ENCODE measurements at places on chromosomes 11 and 22.
A peak's percentile ranks its signal among the peaks of the same experiment; 100 is the strongest.

- DNase-seq: no peak
These were observed 24.5 kb upstream of the CACNG2 start for GRCh38 chr22:36727927-36728488.

- no peak for DNase-seq
These were observed 93.7 kb downstream of the STIM1 start for GRCh38 chr11:3949125-3949524.

DNA sequence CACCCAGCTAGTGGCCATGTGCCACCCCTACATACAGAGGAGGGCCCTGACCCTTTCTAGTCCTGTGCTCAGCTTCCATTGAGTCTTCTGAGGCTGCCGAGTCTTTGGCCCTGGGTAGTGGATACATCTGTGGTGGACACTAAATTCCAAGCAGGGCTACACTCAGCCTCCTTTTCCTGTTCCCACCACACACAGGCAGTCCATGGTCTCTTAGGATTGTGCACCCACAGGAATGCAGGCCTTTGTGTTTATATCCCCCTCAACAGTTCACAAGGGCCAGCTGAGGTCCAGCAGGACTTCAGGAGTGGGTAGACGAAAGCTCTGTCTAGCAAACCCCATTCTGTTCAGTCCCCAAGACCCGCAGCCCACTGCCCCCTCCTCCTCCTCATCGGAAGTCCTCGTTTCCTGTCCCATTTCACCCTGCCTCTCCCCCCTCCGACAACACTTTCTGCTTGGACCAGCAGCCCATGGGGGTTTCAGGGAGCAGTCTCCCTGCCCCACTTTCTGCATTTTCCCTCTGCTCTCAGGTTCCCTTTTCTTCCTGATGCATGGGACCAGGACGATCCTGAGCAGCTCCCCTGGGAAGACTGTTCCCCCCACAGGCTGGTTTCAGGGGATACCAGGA, 91.8 kb downstream of the SWAP70 start:
- DNase-seq: no peak

DNA sequence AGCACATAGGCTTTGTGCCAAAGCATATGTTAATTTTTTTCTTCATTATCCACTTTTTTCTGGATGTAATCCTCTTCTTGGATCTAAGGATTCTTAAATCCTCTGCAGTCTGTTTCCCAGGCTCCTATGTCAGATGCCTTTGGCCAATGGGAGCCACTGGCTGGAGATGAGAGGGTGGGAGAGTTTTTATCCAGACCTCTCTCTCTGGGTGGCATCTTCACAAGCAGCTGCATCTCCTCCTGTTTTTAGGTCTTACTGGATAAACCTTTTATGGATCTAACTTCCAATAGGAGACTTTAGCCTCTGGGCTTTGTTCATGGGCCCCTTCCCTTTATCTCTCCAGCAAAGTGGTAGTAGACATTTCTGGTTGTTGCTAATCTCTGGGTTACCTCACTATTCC, 22.4 kb upstream of the MPPED2 start:
- no peak for DNase-seq

DNA sequence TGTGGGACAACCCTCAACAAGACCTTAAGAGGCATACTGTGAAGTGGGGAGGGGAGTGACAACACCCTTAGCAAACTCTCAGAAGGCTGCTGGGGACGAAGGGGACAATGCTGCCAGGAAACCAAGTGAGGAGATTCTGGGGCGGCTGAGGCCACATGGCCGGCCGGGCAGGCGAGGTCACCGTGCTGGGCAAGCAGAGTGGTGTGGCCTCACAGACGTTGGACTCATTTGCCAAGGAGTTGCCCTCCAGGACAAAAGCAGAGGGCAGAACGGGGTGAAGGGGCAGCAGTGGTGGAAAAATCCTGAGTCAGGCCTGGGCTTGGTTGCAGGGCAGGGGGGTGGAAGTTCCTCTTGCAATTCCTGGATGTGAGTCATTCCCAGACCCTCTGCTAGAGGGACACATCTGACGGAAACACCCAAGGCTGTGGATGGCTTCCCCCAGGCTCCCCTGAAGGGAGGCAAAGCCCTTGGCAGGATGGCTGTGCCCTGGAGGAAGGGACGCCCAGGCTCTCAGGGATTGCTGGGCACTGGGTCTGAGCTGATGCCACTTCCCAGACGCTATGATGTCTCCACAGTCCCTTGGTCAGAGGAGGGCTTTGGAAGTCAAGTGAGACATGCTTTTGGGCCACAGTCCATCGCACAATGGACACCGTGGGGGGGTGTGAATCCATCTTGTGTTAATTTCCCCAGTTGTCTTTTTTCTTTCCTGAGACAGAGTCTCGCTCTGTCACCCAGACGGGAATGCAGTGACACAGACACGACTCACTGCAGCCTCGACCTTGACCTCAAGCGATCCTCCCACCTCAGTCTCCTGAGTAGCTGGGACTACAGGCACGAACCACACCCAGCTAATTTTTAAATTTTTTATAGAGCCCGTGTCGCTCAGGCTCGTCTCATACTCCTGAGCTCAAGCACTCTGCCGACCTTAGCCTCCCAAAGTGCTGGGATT, 16.2 kb upstream of the SHANK3 start:
- DNase-seq: no peak

GRCh38 chr11:69748637-69749036, 26.5 kb downstream of the FGF4 start:
- DNase-seq: no peak

- DNase-seq: peak; percentile 82
These were observed 511 bp upstream of the CLCF1 start for GRCh38 chr11:67373648-67374570.

GRCh38 chr11:783581-784015, 6.3 kb downstream of the CEND1 start:
- DNase-seq: no peak

DNA sequence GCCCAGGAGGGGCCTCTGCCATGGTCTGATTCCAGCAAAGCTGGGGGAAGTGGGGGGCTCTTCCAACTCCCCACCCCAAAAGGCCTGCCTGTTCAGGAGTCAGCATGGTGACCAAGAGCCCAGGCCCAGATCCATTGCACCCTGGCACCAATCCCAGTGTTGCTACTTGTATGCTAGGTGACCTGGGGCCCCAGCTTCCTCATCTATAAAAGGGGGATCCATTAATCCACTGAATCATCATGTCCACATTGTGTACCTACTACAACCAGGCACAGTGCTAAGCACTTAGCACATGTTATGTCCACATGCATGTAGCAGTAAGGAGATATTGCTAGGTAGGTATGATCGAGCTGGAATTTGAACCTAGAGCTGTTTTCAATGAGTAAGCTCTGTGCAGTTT, 2.0 kb downstream of the SYT12 start:
- no peak for DNase-seq

- DNase-seq: no peak
These were observed at the start of gene CASP1 for GRCh38 chr11:105034813-105035620. Gene CASP1, minus strand, starts transcription at chr11:105035144. Its CDS starts 31 bp downstream, at chr11:105035113.

GRCh38 chr22:49691256-49691655, 136.4 kb downstream of the BRD1 start:
- DNase-seq: no peak

DNA sequence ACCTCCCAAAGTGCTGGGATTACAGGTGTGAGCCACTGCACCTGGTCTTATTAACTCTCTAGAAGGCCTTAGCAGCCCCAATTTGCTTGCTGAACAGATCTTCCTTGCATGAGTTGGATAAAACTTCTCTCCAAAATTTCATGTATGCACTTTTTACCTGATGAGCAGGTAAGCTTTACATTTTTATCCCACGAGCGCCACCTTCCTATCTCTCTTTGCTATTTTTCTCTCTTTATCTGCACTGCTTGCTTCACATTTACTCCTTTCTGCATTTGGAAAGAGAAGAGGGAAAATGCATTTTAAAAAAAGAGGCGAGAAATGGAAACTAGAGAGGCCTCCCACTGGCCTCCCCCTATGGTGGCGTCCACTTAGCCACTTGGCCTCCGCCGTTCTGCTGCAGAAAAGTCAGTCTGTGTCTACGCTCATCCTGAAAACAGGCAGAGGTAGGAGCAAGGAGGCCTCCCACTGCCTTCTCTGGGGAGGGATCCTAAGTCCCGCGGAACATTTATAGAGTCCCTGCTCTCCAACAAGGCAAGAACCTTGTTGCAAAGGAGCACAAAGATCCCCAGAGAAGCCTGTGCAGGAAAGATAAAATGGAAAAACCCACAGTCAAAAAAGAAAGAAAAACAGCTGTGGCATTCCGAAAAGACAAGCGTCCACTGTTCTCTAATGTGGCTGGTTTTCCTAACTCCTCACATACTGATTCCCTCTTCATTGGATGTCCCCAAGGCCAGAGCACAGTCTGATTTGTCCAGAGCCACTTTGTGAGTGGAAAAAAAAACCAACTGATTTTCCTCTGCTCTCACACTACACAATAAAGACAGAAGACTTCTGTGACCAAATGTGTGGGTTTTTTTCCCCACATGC, 62.2 kb upstream of the INCENP start:
- DNase-seq: no peak

DNA sequence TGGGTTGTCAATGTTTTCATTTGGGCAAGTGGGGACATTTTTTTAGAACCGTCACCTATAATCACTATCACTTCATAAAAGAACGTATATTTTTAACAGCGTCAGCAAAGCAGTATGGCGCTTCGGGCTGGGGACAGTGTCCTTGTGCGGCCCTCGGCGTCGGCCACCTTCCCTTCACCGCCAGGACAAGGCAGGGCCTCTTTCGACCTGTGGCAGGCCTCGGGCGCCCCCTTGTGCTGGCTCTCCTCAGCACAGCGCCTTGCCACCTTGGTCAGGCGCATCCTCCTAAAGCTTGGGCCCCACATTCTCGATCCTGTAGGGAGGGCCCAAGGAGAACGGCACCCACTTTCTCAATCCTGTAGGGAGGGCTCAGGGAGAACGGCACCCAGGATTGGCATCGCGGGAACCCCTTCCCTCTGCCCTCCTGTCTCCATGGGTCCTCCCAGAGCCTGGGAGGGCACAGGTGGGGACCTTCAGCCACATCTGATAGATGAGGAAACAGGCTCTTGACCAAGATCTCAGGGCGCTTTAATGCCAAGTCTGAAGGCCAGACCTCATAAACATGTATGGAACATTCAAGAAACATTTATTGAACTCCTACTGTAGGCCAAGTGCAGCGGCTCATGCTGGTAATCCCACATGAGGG, 11.5 kb upstream of the FADD start:
- no peak for DNase-seq

- no peak for DNase-seq
These were observed 908 bp downstream of the TRPM5 start for GRCh38 chr11:2443406-2443805.

DNA sequence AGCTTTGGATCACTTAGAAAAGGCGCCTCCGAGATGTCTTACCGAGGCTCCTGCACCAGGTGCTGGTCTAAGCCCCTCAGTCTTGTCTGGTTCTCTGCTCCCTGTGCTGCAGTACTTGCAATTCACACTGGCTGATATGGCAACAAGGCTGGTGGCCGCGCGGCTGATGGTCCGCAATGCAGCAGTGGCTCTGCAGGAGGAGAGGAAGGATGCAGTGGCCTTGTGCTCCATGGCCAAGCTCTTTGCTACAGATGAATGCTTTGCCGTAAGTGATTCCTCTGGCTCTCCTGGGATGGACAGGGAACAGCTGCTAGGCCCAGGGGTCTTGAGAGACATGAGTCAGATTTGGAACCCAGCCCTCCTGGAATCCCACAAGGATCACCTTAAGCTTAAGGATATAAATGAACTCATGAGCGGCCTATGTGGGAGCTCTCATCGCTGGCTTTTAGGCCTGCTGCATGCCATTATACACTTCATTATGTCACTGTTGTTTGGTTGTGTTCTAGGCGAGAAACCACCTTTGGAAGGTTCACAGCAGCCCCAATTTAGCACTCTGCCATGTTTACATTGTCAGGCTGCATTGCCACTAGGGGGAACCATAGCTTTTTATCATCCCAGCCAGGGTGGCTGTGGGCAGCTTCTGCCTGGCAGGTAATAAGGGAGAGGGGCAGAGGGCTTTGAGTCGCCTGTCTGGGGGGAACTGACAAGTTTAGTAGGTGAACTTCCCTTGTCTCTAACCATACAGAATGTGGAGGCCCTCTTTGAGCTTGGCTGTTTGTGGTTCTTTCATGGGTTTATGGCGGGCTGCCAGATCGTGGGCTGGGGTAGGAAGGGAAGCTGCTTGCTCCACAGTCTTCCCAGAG, 8.5 kb downstream of the ACAD8 start:
- no peak for DNase-seq

- no peak for DNase-seq
These were observed 26.8 kb upstream of the RTL6 start for GRCh38 chr22:44524806-44525205.

DNA sequence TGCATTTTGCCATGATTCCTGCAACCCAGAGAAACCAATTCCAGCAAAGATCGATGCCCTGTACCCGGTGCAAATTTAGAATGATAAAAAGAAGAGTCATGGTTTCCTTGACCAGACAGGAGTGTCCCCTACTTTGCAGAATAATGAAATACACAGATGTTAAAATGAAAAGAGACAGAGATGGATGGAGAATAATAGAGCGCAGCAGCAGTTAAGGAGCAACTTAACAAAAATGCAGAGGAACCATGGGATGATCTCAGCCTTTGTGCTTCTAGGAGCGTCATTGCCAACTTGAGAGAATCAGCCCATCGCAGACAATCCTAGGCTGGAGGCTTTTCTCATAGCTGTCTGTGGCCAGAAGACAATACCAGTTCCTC, 127.1 kb downstream of the LDLRAD3 start:
- DNase-seq: no peak

DNA sequence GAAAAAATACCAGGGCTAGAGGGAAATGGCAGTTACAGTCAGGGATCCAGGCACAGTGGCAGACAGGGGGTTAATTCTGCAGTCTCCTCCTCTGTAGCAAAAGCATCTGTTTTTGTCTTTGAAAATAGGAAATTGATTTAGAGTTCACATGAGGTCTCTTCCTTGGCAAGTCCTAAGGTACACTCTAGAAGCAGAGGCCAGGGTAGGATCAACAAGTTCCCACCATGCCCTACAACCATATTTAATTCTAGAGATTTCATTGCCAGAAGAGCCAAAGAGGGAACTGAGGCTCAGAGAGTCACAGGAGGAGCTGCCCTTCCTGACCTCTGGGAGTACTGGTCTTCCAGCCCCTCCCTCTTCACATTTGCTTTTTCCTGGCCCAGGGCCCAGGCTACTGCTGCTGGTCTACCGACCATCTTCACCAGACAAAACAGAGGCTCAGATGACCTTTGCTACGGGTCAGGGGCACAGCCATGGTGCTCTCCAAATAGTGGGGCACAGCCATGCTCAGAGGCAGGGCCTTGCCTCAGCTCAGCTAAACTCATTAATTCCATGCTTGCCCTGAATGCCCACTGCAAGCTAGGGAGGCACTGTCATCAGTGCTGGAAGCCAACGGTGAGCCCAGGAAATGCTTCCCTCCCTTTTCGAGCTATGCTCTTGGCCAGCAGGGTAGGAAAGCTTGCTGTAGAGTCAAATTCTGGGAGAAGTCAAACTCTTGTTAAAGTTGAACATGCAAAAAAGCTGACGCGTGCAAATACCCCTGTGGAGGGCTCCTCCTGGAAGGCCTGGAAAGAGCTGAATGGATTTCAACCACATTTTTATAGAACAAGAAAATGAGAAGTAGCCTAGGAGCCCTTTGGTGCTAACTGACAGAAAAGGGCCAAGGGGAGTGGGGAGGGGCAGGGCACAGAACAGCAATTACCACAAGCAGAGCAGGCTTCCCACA, 11.7 kb upstream of the CHRM4 start:
- DNase-seq: no peak

GRCh38 chr11:118939953-118940598, 14.3 kb upstream of the BCL9L start:
- DNase-seq: no peak

All from activated gamma-delta T cell treated with anti-CD3 and anti-CD28 coated beads, Interleukin-2, amount 50 U/mL, for 16 hours (primary cell).